ENCODE measurements at places on chromosomes 7 and 10. TPM values are rescaled to one million over a fixed set of nuclear protein-coding genes. Genes with fewer than 3 reads are reported as not detected.

The MYL7 gene
- not detected for total RNA-seq

The LRRC4 gene
- total RNA-seq: 0.18 TPM

The CCDC172 gene
- not detected for total RNA-seq

The IRF5 gene
- total RNA-seq: 2.2 TPM

The ACTR3C gene
- total RNA-seq: 9.2 TPM

The SKIDA1 gene
- 0.30 TPM for total RNA-seq

The TIMM23 gene
- total RNA-seq: 26.8 TPM

The NUP42 gene
- 37.3 TPM for total RNA-seq

The GPNMB gene
- 0.76 TPM for total RNA-seq

The MALRD1 gene
- not detected for total RNA-seq

The IFIT1 gene
- 3.0 TPM for total RNA-seq

The BUD31 gene
- total RNA-seq: 63.2 TPM

The C7orf33 gene
- not detected for total RNA-seq

The CNPY1 gene
- total RNA-seq: not detected

The PKD2L1 gene
- not detected for total RNA-seq

The TRPV5 gene
- total RNA-seq: not detected

The SERPINE1 gene
- total RNA-seq: 0.47 TPM

The TLL2 gene
- 0.23 TPM for total RNA-seq

The STEAP1 gene
- total RNA-seq: 0.19 TPM

The NPFFR1 gene
- total RNA-seq: not detected

The LBX1 gene
- not detected for total RNA-seq

The VSTM2A gene
- not detected for total RNA-seq

The SHTN1 gene
- total RNA-seq: 0.38 TPM

The HSPB1 gene
- 40.5 TPM for total RNA-seq

The ARHGEF35 gene
- 1.7 TPM for total RNA-seq

The SYT15 gene
- total RNA-seq: 1.7 TPM

The PDK4 gene
- total RNA-seq: 0.67 TPM

Data from T-cell (primary cell).